ENCODE measurements at places on chromosomes 5 and 9. TPM values are rescaled to one million over a fixed set of nuclear protein-coding genes. Genes with fewer than 3 reads are reported as not detected.
A peak's percentile ranks its signal among the peaks of the same experiment; 100 is the strongest.

The KCNV2 gene
- not detected for total RNA-seq

DNA sequence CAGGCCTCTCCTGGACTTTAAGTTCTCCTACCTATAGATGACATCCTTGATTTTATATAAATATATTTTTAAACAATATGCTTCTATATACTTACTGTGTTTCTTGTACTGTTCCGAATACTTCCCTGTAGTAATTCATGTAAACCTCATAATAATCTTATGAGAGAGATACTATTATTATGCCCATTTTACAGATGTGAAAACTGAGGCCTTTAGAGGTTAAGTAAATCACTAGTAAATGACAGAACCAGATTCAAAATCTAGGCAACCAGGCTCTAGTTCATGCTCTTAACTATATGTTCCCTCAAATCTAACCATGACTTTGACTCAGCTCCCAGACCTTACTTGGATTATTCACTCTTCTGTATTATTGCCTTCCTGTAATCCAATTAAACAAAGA, 243.0 kb upstream of the NR4A3 start:
- H3K4me1 ChIP-seq, result peaks cover 8% of the 10 kb centered on the region
- peaks cover 3% of the 10 kb centered on the region for H3K36me3 ChIP-seq
- H3K27ac ChIP-seq, result no peak overlapping the region
- DNase-seq, result no peak
- peaks cover 3% of the 10 kb centered on the region for H3K27me3 ChIP-seq

The DNAJC18 gene
- 23.7 TPM for total RNA-seq

DNA sequence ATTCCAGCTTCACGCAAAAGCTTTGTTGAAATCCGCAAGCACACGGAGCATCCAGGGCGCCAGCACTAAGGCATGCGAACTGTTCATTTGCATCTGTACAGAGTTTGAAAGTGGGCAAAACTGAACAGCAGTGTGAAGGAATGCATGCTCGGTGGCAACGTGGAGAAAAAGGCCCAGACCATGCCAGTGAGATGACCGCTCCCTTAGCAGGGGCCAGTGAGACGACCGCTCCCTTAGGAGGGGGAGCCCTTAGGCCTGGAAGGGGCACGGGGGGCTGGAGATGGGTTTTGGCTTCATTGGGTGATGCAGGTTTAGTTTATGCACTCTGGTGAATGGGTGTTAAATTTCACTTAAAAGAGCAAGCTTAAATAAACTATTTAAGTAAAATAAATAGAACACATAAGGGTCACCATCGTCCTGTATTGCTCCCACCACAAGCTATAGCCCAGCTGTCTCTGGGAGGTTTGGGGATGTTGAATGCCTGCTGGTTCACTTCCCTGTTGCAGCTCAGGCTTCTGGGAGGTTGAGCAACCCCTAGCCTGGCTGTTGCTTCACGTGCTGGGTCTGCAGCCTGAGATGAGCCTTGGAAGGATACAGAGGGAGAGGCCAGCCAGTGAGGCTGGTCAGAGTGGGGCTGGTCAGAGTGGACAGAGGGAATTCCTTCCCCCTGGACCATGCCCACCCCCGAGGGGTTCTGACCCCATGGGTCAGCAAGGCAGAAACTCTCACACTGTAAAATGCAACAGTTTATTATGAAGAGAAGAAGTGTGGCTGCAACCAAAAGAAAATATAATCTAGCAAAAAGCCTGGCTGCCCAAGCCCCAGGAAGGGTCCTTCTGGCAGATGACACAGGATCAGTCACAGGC, 4.6 kb upstream of the FCN1 start:
- DNase-seq, result no peak
- H3K27me3 ChIP-seq, result no peaks in the 10 kb centered on the region
- no peak overlapping the region for H3K4me3 ChIP-seq

DNA sequence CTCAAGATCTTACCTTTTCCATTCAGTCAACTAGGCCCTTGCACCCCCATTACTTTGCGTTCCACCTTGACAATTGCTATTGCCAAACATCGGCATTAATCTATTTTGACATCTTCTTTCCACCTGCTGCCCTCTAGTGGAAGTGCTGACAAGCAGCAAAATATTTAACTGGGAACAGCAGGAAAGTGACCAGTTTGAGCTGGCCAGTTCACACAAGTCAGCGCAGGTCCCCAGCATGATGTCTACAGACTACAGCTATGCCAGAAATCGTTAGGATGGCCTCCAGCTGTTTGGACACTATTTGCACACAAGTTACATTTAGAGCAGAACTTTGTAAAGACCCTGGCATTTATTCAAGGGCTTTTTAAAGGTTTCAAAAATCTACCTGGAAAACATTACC, 160.1 kb downstream of the GHR start:
- H3K27me3 ChIP-seq, result no peaks in the 10 kb centered on the region
- peaks cover 2% of the 10 kb centered on the region for H3K36me3 ChIP-seq
- no peak overlapping the region for H3K4me3 ChIP-seq
- peaks cover 4% of the 10 kb centered on the region for H3K4me1 ChIP-seq
- DNase-seq, result peak; percentile 58

The IDNK gene
- 0.69 TPM for total RNA-seq

The CTXN3 gene
- total RNA-seq, result not detected

The SLC6A19 gene
- not detected for total RNA-seq

- DNase-seq, result no peak
- H3K27ac ChIP-seq, result peak overlapping the region; percentile 32
- no peak overlapping the region for H3K4me3 ChIP-seq
- peaks cover 62% of the 10 kb centered on the region for H3K4me1 ChIP-seq
These were observed 9.6 kb downstream of the TLE4 start for GRCh38 chr9:79581388-79581787.

- no peaks in the 10 kb centered on the region for H3K27me3 ChIP-seq
- no peak for DNase-seq
- peaks cover 12% of the 10 kb centered on the region for H3K4me1 ChIP-seq
- no peak overlapping the region for H3K27ac ChIP-seq
- peaks cover 3% of the 10 kb centered on the region for H3K36me3 ChIP-seq
These were observed 64.2 kb downstream of the DCP2 start for GRCh38 chr5:113040672-113041260.

DNA sequence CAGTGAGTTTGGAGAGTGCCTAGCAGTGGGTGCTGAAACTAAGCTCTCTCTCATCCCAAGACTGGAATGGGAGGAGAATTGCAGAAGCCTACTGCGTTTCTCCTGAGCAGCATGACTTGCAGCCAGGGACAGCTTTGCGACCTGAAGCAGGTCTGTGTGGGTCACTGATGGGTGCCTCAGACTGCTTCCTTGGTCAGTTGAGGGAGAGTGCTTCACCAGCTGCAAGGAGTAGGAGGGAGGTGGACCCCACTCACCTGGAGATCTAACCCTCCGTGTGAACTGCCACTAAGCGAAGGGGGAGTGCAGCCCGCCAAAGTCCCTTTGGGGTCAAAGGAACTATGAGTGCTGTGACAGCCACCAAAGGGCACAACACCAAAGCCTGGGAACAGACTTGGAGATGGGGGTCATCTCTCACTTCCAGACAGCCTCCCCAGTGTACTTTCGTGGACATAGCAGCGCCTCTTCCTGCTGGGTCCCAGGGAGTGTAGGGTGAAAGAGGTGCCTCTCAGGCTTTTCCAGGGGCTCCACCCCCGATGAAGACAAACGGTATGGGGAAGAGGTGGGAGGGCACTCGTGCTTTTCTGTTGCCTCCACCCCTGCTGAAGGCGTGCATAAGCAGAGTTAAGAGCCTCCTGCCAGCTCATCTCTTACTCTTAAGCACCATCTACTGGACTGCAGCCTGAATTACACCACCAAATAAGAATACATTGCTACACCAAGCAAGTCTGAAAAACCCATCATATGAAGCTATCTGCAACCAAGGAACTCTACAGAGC, 34.3 kb upstream of the MACIR start:
- no peaks in the 10 kb centered on the region for H3K27me3 ChIP-seq
- peaks cover 2% of the 10 kb centered on the region for H3K36me3 ChIP-seq
- no peak overlapping the region for H3K27ac ChIP-seq

The ENTR1 gene
- total RNA-seq, result 103 TPM
